ENCODE measurements at places on chromosomes 16 and 17.

DNA sequence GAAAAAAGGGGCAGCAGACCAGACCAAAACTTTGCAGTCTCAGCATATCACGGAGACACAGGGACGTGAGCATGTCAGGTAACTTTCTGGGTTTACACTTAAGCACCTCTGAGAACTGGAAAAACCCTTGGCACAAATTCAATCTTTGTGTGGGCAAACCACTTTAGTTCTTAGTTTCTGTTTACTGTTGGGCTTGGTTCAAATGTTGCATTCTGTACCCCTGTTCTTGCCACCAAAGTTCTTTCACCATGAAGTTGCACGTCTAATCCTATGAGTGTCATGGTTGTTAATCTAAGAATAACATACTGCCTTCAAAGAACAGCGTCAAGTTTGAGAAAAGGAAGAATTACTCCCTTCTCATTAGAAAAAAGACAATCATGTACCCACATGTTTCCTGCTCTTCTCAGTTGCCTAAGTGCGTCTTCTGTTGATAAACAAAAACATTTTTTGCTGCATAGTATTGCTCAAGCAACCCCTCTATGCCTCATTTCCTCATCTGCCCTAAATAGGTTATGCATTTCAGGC is 11.6 kb downstream of the KRT33A start:
- DNase-seq, result no peak

- no peak for DNase-seq
Measured at GRCh38 chr16:921321-921905, 49.4 kb downstream of the LMF1 start.

DNA sequence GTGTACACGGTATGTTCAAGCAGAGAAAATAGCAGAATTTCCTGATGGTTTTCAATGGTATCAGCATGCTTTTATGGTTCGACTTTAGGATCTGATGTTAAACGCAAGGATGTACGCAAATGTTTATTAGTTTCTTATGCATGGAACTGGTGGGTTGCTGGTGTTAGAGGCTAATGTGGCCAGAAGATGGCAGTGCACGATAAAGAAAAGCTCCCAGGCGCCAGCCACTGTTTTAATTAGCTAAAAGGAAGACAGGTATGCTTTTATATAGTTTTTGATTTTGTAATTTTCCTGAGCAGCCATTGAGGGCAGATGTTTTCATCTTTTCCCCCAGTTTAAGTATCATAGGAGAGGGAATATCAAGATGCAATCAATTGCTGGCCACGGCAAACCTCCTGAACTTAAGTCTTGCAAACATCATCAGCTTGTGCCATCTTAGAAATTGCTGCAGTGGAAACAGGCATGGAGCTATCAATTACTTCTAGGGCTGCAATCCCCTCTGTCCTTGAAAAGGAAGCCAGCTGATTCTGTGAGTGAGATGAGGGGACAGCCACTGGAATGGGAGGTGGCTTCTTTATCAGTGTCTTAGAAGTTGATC is 648.5 kb upstream of the RBFOX1 start:
- DNase-seq, result no peak

GRCh38 chr16:56332464-56333079 is 92.8 kb downstream of the AMFR start:
- DNase-seq, result no peak

DNA sequence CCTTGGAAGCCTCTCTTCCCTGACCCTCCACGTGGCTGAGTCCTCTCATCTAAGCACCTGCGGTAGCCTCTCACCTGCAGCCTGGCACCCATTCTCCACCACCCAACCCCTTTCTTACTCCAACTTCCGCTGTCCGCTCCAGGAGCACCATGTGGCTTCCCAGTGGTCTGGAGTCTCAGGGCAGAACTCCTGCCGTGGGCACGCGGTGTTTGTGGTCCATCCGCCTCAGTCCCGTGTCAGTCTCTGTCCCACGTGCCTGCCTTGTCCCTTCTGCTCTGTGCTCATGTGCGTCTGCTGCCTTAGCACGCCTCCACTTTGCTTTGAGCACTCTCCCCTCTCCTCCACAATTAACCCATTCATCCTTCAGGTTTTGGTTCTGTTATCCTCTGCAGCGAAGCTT is 49.7 kb downstream of the KATNIP start:
- DNase-seq, result no peak

- no peak for DNase-seq
Measured at GRCh38 chr17:76566988-76567431, 18.6 kb downstream of the ST6GALNAC2 start.

- DNase-seq, result no peak
Measured at GRCh38 chr17:1331708-1332107, 52.2 kb downstream of the TRARG1 start.

DNA sequence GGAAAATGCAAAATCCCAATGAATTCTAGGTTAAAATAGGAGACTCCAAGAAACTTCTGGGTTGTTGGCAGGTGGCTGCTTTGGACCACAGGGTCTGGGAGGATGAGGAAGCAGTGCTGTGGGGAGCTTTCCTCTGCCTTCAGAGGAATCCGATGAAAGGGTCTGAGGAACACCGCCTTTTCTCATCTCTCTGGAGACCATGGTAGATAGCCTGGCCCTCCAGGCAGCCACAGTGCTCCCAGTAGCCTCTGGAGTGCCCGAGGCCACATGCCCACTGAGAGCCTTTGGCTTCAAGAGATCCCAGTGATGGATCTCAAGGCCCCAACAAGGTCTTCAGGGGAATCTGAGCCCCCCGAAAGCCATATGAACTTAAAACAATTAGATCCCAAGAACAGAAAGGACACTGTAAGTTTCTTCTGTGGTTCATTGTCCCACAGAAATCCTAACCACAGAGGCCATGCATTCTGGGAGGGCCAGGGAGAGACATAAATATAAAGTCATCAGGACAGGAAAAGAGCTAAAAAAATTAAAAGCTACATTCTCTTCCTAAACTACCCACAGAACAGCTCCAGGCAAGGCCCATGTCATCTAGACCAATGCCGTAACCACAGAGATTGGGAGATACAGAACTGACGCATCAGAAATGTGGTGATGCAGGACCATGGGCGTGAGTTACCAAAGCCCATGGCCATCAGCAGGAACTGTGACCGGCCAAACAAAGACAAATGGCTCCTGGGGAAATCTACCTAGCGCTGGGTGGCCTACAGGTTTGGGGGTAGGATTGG is 24.3 kb downstream of the TK2 start:
- DNase-seq, result no peak

GRCh38 chr17:61058066-61058465 is 341.6 kb upstream of the TBX2 start:
- no peak for DNase-seq

DNA sequence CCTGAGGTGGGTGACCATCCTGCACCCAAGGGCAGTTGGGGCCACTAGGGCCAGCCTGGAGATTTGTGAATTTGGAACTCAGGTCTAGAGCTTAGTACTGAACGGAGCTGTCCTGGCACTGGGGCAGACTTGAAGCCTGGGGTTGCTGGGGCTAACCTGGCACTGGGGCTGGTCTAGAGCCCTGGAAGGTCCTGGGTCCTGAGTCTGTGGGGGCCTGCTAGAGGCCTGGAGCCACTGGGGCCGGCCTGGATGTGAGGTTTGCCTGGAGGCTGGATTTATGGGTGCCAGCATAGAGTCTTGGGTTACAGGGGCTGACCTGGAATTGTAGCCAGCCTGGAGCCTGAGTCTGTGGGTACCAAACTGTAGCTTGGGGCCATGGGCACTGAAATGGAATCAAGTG is 1216.9 kb downstream of the CDH11 start:
- no peak for DNase-seq

DNA sequence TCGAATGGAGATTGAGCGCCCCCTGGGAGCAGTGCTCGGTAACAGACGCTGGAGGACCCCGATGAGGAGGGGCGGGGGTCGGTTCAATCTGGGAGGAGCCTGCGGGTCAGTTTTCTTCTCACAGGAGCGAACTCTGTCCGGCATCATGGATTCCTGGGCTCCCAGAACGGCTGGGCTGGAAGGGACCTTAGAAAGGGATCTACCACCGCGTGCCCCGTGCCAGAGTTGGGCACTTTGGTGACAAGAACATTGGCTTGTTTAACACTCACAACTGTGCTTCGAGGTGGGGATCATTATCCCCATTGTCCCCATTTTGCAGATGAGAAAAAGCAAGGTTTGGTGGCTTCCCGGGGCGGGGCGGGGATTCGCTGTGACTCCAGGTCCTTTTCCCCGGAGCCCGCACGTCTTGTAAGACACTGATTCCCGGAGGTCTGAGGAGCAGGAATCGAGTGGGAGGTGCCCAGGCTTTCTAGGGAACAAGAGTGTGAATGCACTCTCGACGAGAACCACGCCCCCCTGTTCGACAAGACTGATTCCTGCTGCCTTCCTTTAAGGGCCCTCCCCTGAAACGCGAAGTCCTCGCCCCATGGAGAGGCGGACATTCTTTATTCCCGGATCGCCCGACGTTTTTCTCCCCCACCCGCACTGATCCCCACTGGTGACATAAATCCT is 1.5 kb upstream of the FBXL19 start:
- DNase-seq, result peak; percentile 73

GRCh38 chr16:49431040-49431439 is 57.4 kb downstream of the C16orf78 start:
- DNase-seq, result no peak

GRCh38 chr16:85449885-85450245 is 163.3 kb upstream of the GSE1 start:
- no peak for DNase-seq

DNA sequence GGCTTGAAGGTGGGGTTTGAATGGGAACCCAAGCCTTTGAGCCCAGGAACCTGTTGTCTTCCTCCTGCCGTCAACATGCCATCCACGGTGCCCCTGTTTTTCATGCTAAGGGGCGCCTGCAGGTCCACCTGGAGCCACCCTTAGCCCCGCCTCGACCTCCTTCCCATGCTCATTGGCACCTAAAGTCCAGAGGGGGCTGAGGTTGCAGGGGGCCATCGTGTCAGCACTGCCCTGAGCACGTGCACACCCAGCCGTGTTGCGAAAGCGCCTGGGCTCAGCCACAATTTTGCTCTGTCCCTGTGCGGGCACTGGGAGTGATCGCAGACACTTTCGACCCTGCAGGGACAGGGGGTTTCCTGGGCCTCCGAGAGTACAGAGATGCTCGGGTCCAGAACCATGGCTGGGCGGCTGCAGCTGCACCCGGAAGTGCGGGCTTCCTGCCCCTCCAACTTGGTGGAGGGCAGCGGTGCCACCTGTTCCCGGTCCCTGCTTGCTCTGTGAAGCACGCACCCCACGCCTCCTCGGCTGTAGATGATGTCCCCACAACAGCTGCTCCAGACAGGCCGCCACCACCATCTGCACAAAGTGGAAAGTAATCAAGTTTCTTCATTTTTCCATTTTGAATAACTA is 454.7 kb downstream of the CDH8 start:
- no peak for DNase-seq
